ENCODE measurements at places on chromosomes 1 and 21.

GRCh38 chr1:207844371-207844770 lies 66.6 kb downstream of the CD34 start:
- DNase-seq, result no peak

GRCh38 chr1:30416221-30416820 lies 307.1 kb downstream of the MATN1 start:
- no peak for DNase-seq

- no peak for DNase-seq
Observed at GRCh38 chr1:32341971-32342370, 5.9 kb upstream of the MARCKSL1 start.

GRCh38 chr1:47067097-47067594 lies at the start of gene CYP4Z1:
Gene CYP4Z1 (plus strand): TSS chr1:47067231. CDS start chr1:47067491, 260 bp downstream.
- no peak for DNase-seq

DNA sequence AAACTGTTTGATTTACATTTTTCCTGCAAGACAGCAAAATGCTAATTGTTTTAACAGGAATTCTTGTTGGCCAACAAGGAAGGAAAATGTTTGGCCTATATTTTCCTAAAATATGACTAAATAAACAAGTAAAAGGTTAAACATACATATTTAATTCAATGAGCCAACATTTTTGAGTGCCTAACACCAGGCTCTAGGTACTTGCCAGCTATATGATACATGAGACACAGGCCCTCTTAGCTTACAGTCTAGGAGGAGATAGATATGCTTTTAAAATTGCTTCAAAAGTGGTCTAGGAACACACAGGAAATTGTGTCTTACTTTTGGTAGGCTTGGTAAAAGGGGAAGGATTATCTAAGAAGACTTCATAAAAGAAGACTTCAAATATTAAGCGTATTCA lies 50.9 kb downstream of the PIGK start:
- DNase-seq, result no peak

DNA sequence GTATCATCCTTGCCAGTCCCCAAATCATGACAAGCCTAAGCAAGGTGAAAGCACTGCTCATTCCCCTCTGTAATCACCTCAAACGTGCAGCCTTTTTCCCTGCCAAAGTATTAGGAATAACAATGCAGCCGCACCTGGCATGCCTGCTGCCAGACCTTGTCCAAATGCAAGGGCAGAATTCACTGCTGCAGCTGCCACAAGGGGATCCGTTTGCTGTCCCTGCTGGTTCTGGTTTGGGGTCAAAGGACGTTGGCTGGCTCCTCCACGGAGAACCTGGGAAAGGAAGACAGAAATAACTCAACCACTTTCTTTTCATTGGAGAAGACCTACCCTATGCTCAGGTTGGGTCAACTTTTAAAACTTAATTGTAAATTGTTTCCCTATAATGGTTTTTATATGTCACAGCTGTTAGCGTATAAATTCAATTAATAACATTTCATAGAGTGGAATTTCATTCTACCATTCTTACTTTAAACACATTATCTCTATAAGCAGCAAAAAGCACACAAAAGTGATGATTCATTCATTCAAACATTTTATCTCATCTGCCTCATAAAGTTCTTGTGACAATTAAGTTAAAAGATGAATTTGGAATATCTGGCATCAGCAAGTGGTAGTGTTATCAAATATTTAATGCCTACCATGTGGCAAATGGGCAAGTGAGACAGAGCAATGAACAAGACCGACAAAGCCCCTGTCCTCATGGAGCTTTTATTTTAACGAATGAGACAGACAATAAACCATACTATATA lies 59.8 kb upstream of the SDC3 start:
- no peak for DNase-seq

DNA sequence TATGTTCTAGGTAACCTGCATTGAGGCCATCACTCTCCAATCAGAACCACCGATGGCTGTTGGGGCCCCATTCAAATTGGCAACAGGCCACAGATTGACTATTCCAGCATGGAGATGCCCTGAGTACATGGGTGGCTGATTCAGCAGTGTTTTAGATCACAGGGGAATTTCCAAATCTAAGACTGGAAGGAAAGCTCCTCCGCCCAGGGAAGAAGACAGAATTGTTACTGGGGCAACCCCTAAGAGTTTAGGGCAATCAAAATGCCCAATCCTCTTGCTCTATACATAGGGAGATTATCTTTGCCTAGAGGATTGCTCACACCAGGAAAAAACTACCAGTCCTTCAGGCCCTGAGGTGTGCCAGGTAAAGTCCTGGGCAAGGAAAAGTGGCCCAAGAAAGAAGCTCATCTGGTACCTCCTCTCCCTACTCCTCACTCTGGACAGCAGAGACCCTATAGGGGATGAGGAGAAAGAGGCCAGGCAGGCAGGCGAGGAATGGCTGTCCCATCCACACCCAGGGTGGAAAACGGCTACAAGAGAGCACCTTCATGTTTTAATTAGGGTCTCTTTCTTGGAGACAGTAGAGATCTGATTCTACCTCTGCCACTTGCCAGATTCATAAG lies 5.8 kb downstream of the S100A8 start:
- no peak for DNase-seq

DNA sequence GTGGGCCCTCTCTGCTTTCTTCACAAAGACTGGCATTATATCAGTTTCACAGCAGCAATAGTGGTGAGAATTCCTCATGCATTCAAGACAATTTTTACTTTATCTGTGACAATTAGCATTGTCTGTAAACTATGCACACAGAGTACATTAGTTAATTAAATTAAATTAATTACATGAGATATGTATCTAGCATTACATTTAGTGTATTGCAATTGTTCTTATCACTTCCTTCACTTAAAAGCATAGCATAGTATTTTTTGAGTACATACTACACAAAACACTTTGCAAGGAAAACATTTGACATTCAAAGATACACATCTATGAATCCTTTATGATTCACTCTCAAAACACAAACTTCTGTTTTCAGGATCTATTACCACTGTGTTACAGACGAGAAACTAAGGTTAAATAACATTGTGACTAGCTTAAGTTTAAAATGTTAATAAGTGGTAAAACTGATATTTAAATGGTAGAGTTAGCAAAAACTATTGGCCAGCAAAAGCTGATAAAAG lies 1542.6 kb downstream of the PLA2G4A start:
- no peak for DNase-seq

GRCh38 chr1:109298666-109299557 lies 7.9 kb downstream of the MYBPHL start:
- DNase-seq, result no peak

GRCh38 chr1:50836117-50836516 lies 124.0 kb downstream of the FAF1 start:
- DNase-seq, result no peak

- no peak for DNase-seq
Observed at GRCh38 chr21:25307489-25307888, 299.8 kb downstream of the MRPL39 start.

- DNase-seq, result no peak
Observed at GRCh38 chr1:162535501-162535900, 26.0 kb upstream of the UAP1 start.

- DNase-seq, result no peak
Observed at GRCh38 chr1:208242941-208243526, 1.1 kb downstream of the PLXNA2 start.

DNA sequence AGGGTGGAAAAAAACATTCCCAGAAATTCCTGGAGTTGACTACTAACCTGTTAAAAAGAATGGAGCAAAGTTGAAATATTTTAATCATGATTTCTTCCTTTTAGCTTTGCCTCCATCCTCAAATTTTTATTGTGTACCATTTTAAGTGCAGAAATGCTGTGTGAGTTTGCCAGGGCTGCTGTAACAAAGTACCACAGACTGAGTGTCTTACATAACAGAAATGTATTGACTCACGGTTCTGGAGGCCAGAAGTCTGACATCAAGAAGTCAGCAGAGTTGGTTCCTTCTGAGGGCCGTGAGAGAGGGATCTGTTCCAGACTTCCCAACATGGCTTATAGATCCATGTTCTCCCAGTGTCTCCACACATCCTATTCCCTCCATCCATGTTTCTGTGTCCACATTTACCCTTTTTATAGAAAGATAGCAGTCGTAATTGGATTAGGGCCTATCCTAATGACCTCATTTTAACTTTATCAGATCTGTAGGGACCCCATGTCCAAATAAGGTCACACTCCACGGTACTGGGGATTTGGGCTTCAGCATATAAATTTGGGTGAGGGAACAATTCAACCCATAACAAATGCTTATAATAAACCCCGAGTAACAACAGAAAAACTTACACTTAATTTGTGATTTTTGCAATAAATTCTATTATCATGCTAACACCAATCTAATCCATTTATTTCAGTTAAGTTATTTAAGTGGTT lies 12.7 kb downstream of the SNX7 start:
- no peak for DNase-seq

DNA sequence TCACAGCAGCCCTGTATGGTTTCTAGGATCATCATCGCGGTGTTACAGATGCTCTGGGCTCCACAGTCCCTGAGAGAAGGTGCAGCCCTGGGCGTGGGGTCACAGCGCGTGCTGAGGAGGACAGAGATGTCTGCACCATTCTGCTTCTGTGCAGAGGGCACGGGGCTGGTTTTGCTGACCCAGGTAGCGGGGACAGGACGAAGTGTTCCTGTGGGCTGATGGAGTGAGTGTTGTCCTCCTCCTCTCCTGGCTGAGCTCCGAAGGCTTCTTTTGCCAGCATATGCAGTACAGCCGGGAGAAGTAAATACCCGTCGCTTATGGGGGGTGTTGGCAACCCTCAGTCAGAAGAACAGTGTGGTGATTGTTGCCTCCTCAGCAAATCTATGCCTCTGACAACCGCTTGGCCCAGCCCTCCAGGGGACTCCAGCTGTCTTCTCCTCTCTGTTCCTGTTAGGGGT lies 101.5 kb downstream of the DDX20 start:
- no peak for DNase-seq

DNA sequence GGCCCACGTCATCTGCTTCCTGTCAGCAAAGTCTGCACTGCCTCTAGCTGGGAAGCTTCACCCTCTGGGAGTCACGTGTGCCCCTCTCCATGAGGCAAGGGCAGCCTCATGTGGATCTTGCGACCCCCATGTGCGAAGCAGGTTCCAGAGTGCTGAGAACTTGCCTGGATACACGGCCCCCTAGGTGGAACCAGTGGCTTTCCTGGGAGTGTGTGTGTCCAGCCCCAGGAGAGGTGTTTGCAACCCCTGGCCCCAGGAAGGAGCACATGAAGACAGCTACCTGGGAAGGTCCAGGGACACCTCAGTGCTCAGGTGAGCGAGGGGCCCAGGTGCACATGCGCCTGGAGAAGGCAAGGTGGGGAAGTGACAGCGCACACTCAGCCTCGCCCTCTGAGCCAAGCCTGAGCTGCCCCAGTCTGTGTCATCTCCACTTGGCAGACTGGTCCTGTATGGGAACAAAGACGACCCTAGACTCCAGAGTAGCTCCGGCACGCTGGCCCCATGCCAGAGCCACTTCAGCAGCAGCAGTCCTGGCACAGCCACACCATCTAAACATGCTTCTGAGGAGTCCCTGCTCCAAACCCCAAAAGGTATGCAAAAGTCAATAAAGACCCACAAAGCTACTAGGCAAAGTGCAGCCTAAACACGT lies 8.9 kb downstream of the LSS start:
- no peak for DNase-seq

DNA sequence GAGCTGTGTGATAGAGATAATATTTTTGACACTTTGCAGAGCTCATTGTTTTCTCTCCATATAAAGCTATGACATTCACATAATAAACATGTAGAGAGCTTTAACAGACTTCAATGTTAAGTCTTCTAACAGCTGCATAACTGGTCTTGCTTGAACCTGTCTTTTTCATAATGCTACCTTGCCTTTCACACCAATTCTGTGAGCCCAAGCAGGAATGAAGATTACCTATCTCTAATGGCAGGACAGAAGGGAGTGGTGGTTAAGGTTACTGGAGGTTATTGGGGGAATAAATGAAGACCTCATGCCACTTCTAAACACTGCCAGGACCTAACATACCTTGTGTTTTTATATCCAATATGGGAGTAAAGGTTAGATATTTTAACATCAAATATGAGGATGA lies 2.3 kb upstream of the CD55 start:
- DNase-seq, result no peak

DNA sequence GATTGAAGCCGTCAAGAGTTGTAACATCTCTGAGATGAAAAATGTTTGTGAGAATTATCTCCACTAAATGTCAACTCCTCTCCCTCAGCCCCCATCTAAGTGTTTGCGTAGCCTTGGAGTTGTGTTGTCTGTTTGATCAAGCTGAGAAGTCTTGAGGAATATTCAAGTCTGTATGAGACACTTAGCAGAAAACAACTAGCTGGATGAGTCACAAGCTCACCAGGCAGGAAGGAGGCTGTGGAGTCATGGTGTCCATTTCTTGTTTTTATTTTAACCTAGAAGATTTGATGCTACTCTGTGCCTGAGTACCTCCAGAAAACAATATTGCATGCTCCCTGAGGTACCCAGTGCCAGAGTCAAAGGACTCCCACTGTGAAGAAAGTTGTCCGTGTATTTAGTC lies 211.6 kb upstream of the PLXNA2 start:
- DNase-seq, result no peak

DNA sequence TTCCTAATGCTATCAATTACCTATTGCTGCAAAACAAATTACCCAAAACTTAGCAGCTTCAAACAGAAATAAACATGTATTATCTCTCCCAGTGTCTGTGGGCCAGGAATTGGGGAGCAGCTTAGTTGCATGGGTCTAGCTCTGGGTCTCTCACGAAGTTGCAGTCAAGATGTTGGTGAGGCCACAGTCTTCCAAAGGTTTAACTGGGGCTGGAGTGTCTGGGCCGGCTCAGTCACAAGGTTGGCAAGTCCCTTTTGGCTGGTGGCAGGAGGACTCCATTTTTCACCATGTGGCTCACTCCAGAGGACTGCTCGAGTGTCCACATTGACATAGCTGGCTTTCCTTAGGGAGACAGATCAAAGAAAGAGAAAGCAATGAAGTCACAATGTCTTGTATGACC lies 5.0 kb upstream of the LRP8 start:
- DNase-seq, result no peak

GRCh38 chr1:209546390-209547085 lies 37.0 kb upstream of the CAMK1G start:
- no peak for DNase-seq

GRCh38 chr1:228157729-228158126 lies 7.9 kb upstream of the IBA57 start:
- DNase-seq, result no peak

DNA sequence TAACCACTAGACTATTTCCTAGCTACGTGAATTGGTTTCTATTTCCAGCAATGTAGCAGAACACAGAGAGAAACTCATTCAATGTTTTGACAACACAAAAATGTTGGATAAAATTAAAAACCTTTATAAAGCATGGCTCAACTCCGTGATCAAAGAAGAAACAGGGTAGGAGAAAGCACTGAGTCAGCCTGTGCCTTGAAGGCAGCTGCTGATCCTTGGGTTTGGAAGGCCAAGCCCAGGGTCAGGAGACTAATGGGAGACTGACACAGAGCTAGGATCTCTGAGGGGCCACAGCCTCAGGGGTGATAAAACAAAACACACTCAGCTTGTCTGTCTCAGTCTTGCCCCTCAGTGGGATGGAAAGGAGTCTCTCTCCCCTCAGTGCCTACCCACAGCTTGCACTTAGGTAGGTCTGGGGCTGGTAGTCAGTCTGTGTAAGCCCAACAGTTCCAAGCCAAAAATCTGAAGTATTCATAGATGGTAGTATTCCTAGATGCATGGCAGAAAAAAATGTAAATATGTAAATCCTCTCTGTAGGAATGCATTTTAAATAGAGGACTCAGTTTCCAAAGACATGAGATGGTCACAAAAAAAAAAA lies 53.3 kb downstream of the B3GALNT2 start:
- no peak for DNase-seq
